Stimulated activated CD8-positive, alpha-beta memory T cell treated with anti-CD3 and anti-CD28 coated beads, Interleukin-15, amount 100 ng/mL, for 24 hours (primary cell): ENCODE measurements at places on chromosomes 2 and 18.

- no peak for DNase-seq
Observed at GRCh38 chr18:35474884-35475283, 22.9 kb downstream of the INO80C start.

DNA sequence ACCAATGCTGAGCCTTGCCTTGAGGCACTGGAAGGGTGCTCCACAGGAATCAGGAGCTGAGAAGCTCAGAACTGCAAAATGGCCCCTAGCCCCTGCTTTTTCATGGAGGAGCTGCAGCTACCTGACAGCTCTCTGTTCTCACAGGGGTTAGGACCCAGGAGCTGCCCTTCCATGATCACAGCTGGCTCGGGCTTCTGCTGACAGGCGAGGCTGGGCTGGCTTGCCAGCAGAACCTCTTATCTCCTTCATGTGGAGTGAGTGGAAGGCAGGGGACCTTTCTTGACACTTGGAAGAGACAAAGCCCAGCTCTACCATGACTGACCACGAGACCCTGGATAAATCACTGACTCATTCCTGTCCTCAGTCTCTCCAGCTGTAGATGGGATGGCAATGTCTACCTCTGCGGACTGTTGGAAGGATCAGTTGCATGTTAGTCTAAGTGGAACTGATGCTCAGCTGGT lies 113.4 kb downstream of the CAPN13 start:
- no peak for DNase-seq

GRCh38 chr18:40532046-40532445 lies 1423.0 kb upstream of the PIK3C3 start:
- DNase-seq, result no peak

DNA sequence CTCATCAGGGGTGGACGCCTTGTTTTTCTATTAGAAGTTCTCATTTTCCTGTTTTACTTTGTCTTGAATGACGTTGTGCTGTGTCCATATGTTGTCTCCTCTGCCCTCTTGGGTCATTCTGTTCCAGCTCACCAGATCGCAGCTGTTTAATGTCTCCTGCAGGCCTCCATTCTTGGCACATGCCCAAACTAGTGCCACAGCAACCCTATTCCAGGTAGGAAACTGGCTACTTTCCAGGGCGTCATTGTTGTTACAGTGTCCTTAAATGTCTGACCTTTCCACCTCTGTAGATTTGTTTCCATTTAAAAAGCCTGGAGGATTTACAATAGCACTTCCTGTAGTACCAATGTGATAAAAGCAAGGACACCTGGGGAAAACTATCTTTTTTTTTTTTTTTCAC lies 500.7 kb downstream of the METTL4 start:
- no peak for DNase-seq
